ENCODE measurements at places on chromosomes 7 and 10.
A peak's percentile ranks its signal among the peaks of the same experiment; 100 is the strongest.

DNA sequence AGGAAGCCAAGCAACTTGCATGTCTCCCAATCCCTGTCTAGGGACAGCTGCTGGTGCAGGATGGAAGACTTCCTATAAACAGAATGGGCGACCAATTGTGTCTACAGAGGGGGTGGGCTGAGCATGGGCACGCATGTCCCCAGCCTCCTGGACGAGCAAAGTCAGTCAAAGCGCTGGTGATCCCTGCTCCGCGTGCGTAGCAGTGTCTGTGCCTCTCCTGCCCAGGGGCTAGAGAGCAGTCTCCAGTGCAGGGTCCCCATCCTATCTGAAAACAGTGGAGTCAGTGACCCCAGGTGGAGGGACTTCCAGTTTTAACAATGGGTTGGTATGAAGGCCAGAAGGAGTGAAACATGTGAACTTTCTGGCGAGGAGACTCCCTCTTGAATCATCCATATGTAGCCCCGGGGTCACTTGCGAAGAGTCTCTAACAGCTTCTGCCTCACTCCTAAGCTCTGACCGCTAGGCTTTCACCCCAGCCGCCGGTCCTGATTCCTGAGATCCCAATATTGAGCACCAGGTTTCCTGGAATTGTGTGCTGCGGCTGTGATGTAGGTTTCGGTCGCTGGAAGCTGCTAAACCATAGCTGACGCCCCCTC, 714 bp upstream of the CASP2 start:
- no peak for DNase-seq

GRCh38 chr10:2791774-2792443, 275.4 kb upstream of the PFKP start:
- no peak for DNase-seq

GRCh38 chr10:84140036-84140379, 699 bp downstream of the GHITM start:
- no peak for DNase-seq

DNA sequence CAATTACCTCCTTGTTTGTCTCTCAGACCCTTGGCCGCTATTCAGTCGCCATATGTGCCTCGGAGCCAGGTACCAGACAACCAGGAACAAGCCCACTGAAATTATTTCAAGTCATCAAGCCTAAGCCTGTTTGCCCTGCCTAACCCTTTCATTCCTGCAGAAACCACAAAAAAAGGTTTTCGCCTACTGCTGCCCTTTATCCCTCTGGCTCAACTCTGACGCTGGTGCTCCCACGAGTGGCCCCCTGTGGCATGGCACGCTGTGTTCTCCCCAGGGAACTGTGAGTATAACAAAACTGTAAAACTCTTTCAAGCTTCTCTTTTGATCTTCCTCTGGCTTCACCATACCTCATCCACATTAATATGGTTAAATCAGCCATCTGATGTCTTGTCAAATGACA, 215.7 kb upstream of the CDC14C start:
- DNase-seq, result no peak

- DNase-seq, result no peak
These were observed 680.2 kb downstream of the SDK1 start for GRCh38 chr7:3981281-3981680.

DNA sequence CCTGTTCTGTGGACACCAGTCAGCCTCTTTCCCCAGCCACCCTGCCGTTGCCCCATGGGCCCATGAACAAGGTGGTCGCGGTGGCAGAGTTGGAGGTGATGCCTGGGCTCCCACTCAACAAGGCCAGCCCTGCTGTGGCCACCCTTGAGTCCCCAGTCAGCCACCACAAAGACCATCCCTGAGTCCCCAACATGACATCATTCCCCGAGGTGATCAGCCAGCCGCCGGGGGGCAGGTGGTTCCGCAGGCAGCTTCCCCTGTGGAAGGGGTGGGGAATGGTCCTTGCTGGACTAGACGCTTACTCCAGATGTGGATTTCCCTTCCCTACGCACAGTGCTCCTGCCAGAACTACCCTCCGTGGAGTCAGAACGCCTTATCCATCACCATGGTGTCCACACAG, 271.7 kb downstream of the PTPRN2 start:
- DNase-seq, result no peak

DNA sequence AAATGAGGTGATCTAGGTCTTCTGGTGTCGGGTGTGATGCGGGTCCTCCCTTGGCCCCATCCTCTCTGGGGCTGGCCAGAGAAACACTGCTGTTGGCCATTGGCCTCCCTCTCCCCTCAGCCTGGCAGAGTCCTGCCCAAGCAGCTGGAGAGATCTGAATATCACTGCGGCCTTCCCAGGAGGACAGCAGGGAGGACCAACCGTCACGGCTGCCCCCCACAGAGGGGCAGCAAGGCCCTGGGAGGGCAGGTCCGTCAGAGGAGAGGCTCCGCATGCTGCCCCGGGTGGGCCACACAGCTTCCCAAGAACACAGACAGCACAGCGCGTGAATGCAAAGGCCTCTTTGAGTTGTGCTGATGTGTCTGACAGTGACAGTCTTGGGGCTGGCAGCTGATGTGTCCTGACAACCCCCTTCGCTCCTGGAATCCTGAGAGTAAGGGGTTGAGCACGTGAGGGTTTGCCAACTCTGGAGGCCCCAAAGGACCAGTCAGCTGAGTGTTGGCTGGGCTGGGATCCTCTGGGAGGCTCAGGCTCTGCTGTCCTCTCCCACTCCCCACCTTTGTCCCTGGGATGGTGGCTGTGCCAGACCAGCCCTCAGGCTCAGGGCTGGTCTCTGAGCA, 132.5 kb upstream of the UNC5B start:
- peak; percentile 58 for DNase-seq

DNA sequence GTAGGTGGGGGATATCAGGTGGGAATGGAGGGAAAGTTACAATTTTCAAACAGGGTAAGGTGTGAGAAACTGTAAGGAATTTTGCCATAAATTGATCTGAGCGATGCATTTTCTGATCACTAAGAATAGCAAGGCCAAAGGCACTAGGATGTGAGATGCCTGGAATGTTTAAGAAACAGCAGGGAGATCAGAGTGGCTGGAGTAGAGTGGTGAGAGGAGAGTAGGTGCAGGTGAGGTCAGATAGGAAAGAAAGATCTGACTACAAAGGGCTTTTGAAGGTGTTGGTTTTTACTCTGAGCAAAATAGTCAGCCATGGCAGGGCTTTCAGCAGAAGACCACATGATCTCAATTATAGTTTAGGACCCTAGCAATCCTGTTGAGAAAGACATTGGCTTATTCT, 55.0 kb downstream of the HDAC9 start:
- no peak for DNase-seq

DNA sequence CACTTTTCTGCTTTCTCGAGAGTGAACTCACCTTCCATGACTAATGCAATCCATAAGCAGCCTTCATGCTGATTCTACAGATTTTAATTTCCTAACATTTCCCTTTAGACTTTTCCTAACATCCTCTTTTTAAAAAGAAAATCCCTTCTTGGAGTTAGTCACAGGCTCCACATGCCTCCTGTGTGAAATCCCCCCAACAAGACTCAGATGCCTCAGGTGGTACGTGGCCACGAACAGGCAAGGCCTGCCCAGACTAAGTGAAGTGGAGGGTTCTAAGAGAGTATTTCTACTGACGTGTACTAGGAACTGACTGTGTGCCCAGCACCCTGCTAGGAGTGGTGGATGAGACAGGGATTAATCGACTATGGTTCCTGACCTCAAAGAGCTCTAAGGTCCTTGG, 125.9 kb upstream of the HPS1 start:
- DNase-seq, result no peak

GRCh38 chr10:19461588-19461987, 354.6 kb upstream of the PLXDC2 start:
- DNase-seq, result no peak
